ENCODE measurements at places on chromosomes 5 and 9.

DNA sequence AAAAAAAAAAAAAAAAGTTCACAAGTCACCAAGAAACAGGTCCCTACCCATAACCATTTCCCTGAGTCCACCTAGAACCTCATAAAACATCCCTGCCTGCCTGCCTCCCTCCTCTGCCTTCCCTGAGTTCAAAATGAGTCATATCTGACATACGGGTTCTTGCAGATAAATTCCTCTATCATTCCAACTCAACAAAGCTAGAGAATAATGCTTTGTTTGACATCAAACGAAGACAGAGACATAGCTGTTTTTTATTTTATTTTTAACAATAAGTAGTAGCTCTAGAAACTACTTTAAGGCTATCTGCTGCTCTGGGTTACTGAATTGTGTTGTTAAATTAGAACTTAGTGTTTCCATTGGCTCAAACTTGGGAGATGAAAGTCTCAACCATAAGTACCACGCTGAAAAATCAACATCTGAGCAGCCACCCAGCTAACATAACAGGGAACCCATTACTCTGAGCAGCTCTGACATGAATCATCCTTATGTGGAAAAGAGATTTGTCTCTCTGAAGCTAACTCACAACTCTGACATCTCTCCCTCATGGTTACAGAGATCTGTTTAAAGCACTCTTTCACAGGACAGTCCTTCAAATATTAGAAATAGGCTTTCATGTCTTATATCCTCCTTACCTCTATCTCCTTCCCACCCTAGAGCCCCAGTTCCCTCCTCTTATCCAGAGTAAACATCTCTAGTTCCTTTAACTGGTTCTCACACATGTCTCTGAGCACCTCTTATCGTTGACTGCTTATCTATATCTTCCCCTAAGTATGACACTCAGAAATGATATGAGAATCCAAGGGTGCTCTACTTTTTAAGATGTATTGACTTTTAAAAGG lies 12.1 kb downstream of the TMEM245 start:
- DNase-seq = no peak

- no peak for DNase-seq
These were observed 63.4 kb upstream of the RNU6ATAC start for GRCh38 chr9:134227451-134228411.

GRCh38 chr5:16412556-16412955 lies 53.0 kb downstream of the ZNF622 start:
- no peak for DNase-seq

DNA sequence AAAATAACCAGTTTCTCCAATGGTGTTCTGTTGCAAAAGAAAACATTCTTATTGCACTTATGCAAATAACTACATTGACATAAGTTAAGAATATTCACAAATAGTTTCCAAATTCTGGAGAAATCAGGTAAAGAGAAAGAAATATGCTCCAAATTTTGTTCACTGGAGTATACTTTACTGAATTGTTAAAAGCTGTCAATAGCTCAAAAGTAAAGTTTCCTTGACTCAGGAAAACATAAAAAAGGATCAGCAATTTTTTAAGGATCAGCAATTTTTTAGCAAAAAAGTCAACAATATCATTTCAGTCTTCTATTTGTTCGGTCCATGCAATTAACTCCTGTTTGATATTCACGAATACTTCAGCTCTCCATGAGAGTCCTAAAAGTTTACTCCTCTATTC lies 51.6 kb downstream of the ANXA2R start:
- DNase-seq = no peak

DNA sequence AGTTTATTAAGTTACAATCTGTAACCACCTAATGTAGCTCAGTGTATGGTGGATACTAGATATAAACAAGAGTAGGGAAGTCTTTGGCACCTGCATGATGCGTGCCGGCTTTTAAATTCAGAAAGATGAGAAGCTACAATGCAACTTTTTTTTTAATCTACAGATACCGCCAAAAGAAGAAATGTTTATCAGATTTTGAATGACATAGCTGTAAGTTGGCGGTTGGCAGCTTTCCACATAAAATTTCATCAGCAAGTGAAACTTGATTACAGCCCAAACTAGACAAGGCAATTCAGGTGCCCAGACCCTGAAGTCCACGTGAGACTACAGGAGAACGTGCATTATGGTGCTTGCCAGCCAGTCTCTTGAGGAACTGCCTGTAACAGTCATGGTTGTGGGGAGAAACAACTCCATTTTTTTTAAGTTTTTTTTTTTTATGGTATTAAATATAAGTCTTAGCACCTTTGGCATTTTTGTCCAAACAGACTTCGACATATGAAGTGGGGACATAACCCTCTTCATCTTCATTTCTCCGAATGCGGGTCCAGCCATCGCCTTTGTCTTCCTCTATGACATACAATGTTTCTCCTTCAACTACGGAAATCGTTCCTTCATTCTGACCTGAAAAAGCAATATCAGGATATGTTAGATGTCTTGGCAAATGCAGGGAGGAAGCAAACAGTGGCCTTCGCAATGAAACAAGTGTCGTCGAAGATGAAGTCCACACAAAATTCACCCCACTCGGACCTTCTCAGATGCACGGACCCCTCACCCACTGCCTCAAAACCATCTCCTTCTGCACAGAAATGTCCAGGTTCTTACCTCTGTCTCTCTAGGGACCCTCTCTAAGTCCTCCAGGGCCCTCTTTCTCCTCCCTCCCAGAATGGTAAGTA lies 60.4 kb downstream of the USP20 start:
- DNase-seq = no peak

- DNase-seq = no peak
These were observed 122.5 kb downstream of the NPR3 start for GRCh38 chr5:32833663-32834062.

DNA sequence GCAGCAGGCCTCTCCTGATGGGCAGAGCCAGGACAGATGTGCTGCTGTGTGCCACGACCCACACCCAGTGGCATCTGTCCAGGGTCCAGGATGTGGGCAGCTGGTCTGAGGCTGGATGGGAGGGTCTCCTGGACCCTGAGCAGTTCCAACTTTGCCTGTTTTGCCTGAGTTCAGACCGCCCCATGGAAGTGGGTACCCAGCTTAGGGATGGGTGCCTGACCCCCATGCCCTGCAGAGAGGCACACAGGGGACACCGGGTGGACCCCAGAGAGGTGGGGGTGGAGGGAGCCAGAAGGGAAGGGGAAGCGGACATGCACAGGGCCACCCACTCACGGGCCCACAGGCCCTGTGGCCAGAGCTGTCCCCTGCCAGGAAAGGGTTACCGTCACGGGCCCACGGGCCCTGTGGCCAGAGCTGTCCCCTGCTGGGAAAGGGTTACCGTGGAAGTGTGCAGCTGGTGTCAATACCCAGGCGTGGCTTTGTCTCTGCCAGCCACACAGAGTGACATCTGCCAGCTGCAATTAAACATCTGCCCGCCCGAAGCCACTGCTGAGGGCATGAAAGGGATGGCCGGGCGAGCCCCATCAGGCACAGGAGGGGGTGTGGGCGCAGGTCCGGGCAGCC lies 50.0 kb downstream of the NACC2 start:
- DNase-seq = no peak

- no peak for DNase-seq
These were observed 172.5 kb downstream of the FAM114A2 start for GRCh38 chr5:153866176-153866575.

- DNase-seq = no peak
These were observed 7.6 kb downstream of the SHB start for GRCh38 chr9:38061326-38061977.

- no peak for DNase-seq
These were observed 350.8 kb downstream of the NFIB start for GRCh38 chr9:13963005-13963653.

GRCh38 chr5:68007451-68007850 lies 208.1 kb upstream of the PIK3R1 start:
- no peak for DNase-seq

GRCh38 chr9:27124151-27124550 lies 15.1 kb downstream of the TEK start:
- DNase-seq = no peak

GRCh38 chr5:83220331-83220730 lies 143.0 kb downstream of the XRCC4 start:
- DNase-seq = no peak

DNA sequence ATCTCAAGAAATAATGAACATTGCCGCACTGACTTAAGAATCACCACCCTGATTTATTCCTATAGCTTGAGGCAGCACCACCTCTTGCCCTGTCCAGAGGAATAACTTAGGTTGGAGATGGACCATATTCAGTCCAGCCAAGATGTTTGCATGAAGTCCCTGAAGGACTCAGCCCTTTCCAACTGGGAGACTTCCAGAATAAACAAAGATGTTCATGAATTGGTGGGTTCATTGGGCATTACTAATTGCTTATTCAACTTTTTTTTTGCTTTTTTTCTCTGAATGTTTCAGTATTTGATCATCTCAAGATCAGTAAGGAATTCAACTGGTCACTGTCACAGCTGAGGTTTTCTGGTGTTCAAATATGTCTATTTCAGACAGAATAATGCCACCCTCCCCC lies 470.6 kb downstream of the CCDC171 start:
- no peak for DNase-seq

GRCh38 chr9:71515626-71516025 lies 252.7 kb downstream of the CEMIP2 start:
- no peak for DNase-seq

DNA sequence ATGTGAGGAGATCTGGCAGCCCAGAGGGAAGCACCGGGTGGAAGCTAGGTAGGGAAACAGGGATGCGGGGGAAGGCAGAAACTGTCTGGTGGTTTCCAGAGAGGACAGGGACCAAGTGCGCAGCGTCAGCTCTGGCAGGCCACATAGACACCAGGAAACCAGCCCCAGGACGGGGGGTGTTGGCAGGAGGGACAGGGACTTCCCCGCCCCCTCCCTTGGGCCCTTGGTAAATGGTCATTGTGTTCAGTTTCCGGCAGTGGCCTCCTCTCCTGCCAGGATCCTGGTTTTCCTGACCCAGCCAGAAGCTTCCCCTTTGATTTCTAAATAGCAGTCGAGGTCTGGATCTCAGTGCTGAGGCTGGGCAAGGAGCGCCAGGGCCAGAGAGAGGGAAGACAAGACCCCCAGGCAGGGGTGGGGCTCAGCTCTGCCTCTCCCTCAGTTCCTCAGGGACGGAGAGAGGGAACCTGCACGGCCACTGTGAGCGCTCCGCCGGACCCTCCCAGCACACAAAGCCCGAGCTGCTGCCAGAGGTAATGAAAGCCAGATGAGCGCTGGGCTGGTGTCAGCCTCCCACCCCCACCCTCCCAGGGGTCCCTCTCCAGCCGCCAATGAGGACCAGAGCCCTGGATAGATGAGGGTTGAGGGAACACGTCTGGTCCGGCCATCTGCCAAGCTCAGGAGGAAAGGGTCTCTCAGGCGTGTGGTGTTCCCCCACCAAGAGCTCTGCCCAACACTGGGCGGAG lies 1.8 kb downstream of the RALGDS start:
- no peak for DNase-seq

GRCh38 chr5:12934722-12935121 lies 1009.8 kb downstream of the DNAH5 start:
- DNase-seq = no peak

DNA sequence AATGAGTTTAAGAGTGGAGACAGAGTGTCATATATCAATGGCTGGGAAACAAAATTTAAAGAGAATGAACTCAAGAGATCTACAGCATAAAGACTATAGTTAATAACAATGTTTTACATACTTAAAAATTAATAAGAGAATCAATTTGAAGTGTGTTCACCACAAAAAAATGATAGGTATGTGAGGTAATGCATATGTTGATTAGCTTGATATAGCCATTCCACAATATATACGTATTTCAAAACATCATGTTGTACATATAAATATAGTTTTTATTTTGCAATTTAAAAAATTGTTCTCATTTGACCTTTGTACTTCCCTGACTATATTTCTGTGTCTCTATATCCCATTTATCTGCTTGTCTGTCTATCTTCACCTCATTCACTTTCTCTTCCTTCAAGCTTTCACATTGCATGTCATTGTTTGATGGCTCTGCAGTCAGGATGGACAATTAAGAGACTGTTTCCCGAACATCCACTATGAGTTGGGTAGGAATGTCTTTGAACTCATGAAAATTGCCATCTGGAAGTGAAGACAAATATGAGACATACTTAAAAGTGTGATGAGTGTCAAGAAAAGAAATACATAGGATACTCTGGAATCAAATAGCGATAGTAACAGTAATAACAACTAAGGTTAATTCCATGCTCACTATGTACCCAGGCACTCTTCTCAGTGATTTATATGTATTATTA lies 359.9 kb upstream of the ACTBL2 start:
- no peak for DNase-seq

- no peak for DNase-seq
These were observed 40.7 kb downstream of the WNK2 start for GRCh38 chr9:93224591-93224990.

DNA sequence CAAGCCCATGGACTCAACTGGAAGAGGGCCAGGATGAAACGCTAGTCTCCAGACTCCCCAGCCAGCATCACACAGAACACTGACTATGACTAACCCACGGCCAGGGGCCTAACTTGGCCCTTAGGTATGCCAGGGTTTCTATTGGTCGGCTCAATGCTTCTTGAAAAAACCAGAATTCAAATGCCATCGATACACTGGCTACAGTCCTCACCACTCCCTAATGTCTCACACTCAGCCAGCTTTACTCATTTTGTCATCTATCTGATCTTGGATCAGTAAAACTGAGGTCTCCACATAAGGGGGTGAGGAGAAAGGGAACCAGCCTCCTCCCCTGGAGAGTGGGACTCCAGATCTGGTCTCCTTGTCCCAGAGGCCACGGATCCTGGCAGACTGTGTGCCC lies 59.5 kb upstream of the FUBP3 start:
- DNase-seq = no peak

- DNase-seq = no peak
These were observed 49.5 kb upstream of the RNU6ATAC start for GRCh38 chr9:134213881-134214341.

GRCh38 chr5:141319202-141319601 lies 1.4 kb downstream of the TAF7 start:
- DNase-seq = no peak

DNA sequence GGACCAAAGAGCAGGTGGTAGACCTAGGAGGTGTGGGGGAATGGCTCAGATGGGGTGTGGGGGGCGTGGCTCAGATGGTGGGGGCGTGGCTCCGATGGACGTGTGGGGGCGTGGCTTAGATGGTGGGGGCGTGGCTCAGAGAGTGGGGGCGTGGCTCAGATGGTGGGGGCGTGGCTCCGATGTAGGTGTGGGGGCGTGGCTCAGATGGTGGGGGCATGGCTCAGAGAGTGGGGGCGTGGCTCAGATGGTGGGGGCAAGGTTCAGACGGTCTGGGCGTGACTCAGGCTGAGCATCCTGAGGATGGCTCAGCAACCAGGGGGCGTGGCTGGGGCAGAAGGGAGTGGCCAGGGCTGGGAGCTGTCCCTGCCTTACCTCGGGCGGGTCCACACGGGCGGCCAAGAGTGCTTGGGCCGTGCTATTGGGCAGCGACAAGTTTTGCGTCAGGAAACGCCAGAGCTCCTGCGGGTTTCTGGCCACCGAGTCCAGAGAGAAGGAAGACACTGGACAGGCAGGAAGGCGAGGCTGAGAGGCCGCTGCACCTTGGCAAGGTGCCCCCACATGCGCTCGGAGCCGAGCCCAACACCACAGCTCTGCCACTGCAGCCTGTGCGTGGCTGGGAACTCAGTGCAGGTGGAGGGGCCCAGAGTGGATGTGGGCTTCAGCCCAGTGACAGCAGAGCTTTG lies 5.9 kb downstream of the ABCA2 start:
- DNase-seq = peak; percentile 48

Data from stimulated activated CD8-positive, alpha-beta memory T cell treated with anti-CD3 and anti-CD28 coated beads, Interleukin-4, amount 100 ng/mL, for 1 hour (primary cell).